Fibroblast of skin of back (primary cell): ENCODE measurements at places on chromosomes 11 and 22.
A peak's percentile ranks its signal among the peaks of the same experiment; 100 is the strongest.

- DNase-seq: no peak
Observed at GRCh38 chr22:44289414-44290171, 23.2 kb downstream of the SHISAL1 start.

- DNase-seq: no peak
Observed at GRCh38 chr11:10673501-10674062, 20.0 kb downstream of the IRAG1 start.

DNA sequence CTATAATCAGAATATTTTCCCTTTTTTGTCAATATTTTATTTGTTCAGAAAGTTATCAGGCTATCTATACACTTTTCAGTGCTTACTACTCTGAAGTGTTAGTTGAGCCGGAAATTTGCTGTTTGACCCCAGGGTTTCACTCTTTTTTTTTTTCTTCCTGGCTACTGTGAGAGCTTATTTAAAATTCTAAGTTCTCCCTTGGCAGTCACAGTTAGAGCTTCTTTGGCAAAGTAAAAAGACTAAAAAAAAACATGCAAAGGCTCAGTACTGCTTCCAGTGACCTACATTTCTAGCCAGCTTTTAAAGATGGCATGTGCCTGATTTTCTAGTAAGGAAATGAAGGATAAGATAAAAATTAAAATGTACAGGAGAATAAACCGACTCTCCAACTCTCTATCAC is 48.4 kb downstream of the ELP4 start:
- DNase-seq: no peak

- DNase-seq: peak; percentile 77
Observed at GRCh38 chr11:70381872-70382861, 16.2 kb upstream of the CTTN start.

DNA sequence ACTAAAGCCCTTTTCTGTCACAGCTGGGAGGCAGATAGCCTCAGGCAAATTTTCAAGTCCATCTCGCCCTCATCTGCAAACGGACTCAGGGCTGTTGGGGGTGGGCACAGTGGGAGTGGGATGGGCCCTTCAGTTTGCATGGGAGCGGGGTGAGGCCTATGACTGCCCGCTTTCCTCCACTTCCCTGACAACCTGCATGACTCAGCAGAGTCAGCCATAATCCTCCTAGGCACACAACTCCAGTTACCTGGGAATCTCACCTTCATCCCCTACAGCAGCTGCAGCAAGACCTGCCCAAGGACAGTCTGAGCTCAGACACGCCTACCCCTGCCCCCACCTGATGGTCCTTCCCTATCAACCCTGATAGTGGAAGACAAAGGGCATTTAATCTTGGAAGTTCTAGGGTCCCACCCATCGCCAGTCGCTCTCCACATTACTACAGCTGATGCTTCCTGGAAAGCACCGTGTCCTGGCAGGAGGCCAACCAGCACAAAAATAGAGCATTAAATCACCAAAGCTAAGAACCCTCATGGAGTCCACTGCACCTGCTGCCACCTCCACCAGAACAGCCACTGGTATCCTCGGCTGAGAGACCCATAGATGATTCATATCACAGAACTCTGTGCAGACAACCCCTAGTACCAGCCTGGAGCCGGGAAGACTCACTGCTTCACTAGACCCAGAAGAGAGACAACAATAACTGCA is 319.3 kb downstream of the DCDC1 start:
- DNase-seq: no peak

- no peak for DNase-seq
Observed at GRCh38 chr11:27656806-27657483, 43.3 kb downstream of the BDNF start.

- DNase-seq: no peak
Observed at GRCh38 chr22:43880541-43880991, 11.2 kb downstream of the PNPLA5 start.

DNA sequence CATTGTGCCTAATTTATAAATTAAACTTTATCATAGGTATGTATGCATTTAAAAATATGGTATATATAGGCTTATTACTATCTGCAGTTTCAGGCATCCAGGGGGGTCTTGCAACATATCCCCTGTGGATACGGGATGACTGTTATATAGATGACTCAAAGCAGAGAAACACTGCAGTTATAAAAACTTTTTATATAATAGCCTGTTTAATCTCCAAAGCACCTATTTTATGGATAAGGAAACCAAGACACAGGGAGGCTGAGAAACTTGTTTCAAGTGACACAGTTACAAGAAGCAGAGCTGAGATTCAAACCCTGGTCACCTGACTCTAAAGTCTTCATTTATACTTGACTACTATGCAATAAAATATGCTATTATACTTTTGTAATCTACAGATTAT is 897.7 kb downstream of the KCNA4 start:
- DNase-seq: peak; percentile 65

DNA sequence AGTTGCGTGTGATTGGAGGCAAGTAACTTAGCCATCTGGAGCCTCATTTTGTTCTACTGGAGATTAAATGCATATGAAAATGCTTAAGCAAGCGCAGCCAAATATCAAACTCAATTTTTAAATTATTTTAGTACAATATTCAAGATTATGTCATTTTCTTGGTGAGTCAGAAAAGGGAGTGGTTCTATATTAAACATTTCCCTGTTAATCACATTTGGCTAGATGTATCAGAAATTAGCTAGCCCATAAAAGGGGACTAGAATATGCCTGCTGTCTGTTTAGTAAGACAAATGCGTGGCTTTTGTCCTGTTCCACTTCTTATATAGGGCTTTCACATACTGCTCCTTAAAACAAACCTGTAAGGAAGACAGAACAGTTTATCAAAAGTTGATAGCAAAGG is 35.0 kb upstream of the BMAL1 start:
- no peak for DNase-seq

- no peak for DNase-seq
Observed at GRCh38 chr11:1933416-1934334, 13.5 kb upstream of the MRPL23 start.

- peak; percentile 29 for DNase-seq
Observed at GRCh38 chr22:50169774-50170341, 673 bp upstream of the PANX2 start.

DNA sequence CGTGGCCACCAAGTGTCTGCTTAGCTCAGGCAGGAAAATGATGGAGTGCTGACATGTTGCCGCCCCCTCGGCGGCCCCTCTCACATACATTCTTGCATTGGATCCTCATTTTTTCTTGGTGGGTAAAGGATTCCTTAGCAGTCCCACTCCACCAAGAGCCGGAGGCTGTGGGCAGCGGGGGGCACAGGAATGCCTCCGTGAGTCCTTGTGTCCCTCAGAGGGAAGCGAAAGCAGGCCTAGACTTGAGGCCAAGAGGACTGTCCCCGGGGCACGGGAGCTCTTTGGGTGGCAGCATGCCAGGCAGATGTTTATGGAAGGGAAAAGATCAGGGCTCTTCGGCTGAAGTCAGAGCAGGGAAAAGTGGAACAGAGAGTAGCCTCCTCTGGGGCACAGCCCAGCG is 21.6 kb downstream of the LRFN4 start:
- DNase-seq: peak; percentile 45

GRCh38 chr11:9943386-9944110 is 279.7 kb downstream of the SWAP70 start:
- peak; percentile 69 for DNase-seq

GRCh38 chr11:35103366-35104208 is 35.4 kb upstream of the CD44 start:
- DNase-seq: no peak

GRCh38 chr11:106999196-106999595 is 19.1 kb downstream of the GUCY1A2 start:
- peak; percentile 61 for DNase-seq

DNA sequence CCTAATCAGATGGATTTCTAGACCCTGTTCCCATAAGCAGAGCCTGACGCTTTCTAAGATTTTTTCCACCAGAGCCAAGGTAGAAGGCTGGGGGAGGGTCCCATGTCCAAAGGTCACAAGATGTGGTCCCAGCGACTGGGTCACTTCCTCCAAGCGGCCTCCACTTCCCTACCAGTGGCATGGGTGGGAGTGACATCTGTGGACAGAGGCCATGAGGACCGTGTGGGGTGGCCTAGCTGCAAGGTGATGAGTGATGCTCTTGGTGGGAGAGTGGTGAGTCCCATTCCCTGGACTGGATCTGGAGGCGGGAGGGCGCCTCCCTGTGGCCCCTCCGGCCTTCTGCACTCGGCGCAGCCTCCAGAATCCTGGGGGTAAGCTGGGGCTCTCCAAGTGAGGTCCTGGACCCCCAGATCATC is 32.4 kb upstream of the PRR5 start:
- DNase-seq: peak; percentile 11

DNA sequence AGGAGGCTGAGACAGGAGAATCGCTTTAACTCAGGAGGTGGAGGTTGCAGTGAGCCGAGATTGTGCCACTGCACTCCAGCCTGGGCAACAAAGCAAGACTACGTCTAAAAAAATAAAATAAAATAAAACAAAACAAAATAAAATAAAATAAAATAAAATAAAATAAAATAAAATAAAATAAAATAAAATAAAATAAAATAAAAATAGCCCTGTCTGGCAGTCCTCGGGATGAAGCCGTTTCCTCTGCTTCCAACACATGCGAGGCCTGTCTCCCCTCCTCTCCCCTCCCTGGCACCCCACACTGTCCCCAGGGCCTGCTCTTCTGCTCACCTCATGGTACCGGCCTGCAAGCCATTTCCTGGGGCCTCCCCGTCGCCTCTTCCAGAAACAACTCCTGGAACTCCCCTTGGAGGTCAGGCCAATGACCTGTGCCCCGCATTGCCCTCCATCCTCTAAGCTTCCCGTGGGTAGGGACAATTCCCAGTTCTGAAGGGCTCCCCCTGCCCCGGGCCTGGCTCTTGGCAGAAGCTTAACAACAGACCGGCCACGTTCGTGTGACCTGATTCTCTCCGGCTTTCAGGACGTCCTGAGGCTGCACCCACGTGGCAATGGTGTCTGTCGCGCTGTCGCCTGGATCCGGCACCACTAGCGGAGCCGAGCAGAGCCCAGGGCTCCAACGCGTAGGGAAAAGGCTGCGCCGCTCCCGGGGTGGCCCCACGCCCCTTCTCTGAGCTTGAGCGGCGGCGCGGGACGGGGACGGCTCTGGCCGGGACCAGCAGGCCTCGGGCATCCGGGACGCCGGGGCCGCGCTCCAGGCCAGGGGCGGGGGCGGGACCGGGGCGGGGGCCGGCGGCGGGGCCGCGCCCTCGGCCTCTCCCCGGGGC is 456 bp upstream of the PARVB start:
- DNase-seq: peak; percentile 63

- peak; percentile 95 for DNase-seq
Observed at GRCh38 chr11:35529971-35530495, 4.6 kb upstream of the PAMR1 start.
